ENCODE measurements at places on chromosomes 7 and 10. TPM values are rescaled to one million over a fixed set of nuclear protein-coding genes. Genes with fewer than 3 reads are reported as not detected.

ASB10 gene
- total RNA-seq = not detected

KLHL7 gene
- total RNA-seq = 38.3 TPM

CACNA2D1 gene
- 30.9 TPM for total RNA-seq

ADAM22 gene
- 5.5 TPM for total RNA-seq

VENTX gene
- total RNA-seq = 2.0 TPM

MRLN gene
- total RNA-seq = not detected

AKR1C8 gene
- 0.80 TPM for total RNA-seq
